ENCODE measurements at places on chromosomes 5 and 9.

GRCh38 chr9:83681490-83681889, 26.3 kb downstream of the UBQLN1 start:
- no peak for DNase-seq

DNA sequence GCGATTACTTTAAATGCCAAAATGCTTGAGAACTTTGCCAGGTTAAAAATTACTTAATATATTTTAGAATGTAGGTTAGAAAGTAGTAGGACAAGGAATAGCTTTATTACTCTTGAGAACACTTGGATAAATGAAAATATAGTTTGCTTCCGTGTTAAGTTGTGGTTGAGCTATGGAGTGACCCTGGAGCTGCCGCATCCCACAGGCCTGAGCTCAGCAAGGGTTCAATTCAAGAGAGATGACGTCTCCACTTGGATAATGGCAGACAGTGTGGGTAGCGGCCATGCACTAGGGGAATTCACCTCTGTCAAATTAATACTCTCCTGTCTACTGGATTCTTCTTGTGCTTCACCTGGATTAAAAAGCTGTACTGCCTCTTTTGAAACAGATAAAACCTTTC, 105.0 kb downstream of the GAPVD1 start:
- no peak for DNase-seq

GRCh38 chr5:52800394-52801213, 12.9 kb downstream of the ITGA1 start:
- peak; percentile 74 for DNase-seq

GRCh38 chr9:20692554-20692953, 8.5 kb downstream of the FOCAD start:
- DNase-seq = no peak

DNA sequence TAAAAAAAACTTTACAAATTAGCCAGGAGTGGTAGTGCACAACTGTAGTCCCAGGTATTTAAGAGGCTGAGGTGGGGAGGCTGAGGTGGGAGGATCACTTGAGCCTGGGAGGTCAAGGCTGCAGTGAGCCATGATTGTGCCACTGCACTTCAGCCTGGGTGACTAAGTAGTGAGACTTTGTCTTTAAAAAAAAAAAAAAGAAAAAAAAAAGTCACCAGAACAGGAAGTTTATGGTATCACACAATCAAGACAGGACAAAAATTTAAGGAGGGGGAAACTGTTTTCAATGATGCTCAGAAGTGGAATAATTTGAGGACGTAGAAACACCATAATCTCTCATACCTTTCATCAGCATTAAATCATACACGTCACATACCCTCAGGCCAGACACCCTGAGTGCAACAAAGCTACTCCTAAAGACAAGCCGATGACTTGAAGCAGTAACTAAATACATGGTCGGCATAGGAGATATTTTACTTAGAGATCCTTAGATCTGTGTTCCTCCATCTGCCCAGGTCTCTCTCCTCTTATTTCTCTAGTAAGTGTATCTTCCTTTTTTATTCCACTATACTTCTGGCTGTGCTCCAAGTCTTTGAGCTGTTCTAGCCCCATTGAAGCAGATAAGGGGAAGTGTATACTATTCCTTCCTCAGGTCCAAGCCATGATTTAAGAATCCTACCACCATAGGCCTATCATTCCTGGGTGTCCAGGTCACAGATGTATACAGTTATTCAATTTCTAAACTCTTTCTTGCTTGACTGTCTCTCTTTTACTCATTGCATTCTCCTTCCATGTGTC, 91.3 kb upstream of the APC start:
- no peak for DNase-seq

All from dermis blood vessel endothelial cell (primary cell).